ENCODE measurements at places on chromosomes 6 and 20.

- DNase-seq, result no peak
Observed at GRCh38 chr6:111980971-111981840, 72.7 kb upstream of the CCN6 start.

GRCh38 chr6:150451807-150452427 lies 83.1 kb downstream of the IYD start:
- DNase-seq, result no peak

DNA sequence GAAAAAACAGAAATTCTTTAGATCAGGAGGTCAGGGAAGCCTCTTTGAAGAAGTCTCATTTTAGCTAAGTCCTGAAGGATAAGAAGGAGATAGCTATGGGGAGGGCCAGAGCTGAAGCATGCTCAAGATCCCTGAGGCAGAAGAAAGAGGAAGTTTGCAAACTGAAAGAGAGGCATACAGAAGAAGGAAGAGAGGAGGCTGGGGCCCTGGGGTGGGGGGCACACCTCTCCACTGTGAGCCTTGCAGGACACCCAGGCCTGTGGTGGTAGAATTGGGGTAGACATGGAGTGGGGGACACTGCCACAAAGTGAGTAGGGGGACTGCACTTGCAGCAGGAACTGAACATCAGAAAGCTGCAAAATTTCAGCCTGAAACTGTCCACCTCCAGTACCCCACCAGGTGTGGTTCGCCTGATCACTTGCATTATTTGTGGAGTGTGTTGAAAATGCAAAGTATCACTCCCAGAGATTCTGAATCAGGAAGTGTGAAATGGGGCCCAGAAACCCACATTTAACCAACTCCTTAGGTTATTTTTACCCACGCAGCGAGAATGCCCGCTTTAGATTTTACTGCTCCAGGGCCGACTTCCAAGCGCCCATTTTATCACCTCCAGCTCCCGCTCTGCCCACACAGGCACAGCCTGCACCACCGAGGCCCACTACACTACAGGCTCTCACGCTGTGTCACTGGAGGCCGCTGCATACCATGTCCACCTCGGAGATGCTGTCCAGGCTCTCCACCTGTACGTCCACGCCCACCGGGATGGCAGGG lies 44.0 kb downstream of the GABRR2 start:
- DNase-seq, result no peak

- DNase-seq, result no peak
Observed at GRCh38 chr6:154341336-154341735, 15.3 kb downstream of the IPCEF1 start.

DNA sequence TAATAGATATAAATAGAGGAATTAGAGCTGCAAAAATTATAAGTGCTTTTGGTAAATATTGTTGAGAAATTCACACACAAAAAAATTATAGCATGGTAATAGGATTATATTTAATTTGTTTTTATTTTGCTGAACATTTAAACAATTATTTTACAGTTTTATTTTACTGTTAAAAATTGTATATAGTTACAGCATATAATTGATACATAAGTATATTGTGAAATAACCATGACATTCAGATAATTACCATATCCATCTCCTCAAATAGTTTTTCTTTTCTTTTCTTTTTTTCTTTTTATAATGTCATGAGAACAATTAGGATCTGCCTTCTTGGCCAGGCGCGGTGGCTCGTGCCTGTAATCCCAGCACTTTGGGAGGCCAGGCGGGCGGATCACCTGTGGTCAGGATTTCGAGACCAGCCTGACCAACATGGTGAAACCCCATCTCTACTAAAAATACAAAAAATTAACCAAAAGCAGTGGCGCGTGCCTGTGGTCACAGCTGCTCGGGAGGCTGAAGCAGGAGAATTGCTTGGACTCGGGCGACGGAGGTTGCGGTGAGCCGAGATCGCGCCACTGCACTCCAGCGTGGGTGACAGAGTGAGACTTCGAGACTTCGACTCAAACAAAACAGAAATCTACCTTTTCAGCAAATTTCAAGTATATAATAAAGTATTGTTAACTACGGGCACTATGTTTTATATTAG lies 654.2 kb downstream of the TENT5A start:
- no peak for DNase-seq

DNA sequence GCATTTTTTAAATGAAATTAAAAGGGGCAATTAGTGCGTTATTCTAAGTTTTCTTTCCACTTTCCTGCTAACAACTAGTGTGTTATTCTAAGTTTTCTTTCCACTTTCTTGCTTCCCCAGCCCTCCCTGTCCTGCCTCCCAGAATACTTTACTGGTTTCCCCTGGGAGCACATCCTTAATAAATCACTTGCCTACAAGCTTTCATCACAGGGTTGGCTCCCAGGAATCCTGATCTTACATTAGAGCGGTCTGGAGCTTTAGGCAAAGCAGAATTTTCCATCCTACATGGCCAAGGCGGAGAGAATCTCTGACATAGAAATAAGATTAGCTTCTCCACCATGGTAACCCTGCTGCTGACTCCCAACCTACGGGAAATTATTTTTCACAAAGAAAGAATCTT lies 150.4 kb downstream of the BFSP1 start:
- no peak for DNase-seq

DNA sequence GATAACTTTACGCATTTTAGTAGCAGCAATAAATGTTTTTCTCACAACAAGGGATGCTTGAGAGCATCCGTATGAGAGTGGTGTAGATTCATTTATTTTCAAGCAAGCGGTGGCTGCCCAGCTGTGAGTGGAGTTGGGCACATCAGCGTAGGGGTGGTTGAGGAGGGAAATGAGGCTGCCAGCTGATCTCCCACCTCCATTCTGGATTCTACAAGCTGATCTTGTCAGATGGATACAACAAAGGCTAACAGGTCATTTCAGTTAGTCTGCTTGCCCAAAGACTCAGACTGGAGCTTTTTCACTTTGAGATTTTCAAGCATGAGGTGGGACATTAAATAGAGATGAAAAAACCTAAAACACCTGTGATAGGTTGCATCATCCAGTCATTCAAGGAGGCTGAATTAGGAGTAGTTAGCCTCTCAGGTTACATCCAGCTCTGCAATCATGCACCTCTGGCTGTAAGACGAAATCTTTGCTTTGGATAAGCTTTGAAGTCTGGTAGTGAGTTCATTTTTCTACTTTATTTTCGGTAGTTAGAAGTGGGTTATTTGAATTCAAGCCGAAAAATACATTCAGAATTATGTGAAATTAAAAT lies 1.9 kb upstream of the BACH2 start:
- no peak for DNase-seq

DNA sequence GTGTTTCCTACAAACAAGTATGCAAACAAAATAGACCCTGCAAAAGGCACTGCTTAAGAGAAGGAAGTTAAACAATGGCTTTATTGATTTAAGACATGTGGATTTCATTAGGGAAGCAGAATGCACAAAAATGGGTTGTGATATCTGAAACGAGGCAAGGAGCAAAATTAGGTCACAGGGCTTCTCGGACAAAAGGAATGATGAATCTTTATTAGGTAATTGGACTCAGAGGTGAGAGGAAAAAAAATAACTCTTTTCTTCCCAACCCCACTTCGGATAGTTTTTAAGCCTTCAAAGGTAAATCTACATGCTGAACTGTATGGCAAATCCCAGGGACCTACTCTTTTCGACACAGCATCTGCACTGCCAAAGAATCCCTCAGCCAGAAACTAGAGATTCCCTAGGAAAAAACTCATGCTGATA lies 183.0 kb upstream of the TAB2 start:
- DNase-seq, result no peak

All from A172 (cell line).